ENCODE measurements at places on chromosomes 6 and 20. TPM values are rescaled to one million over a fixed set of nuclear protein-coding genes. Genes with fewer than 3 reads are reported as not detected.

The CBLN4 gene
- 7.7 TPM for total RNA-seq

The SLC17A4 gene
- total RNA-seq = under 0.01 TPM

The IRF4 gene
- total RNA-seq = not detected

The ENPP1 gene
- 0.41 TPM for total RNA-seq

The SPAG4 gene
- total RNA-seq = 0.82 TPM

The LPA gene
- total RNA-seq = 1.2 TPM

The FBXO9 gene
- total RNA-seq = 41.6 TPM
